ENCODE measurements at places on chromosomes 16 and 17.

- DNase-seq = no peak
These were observed 173.3 kb downstream of the PMP22 start for GRCh38 chr17:15091825-15092224.

DNA sequence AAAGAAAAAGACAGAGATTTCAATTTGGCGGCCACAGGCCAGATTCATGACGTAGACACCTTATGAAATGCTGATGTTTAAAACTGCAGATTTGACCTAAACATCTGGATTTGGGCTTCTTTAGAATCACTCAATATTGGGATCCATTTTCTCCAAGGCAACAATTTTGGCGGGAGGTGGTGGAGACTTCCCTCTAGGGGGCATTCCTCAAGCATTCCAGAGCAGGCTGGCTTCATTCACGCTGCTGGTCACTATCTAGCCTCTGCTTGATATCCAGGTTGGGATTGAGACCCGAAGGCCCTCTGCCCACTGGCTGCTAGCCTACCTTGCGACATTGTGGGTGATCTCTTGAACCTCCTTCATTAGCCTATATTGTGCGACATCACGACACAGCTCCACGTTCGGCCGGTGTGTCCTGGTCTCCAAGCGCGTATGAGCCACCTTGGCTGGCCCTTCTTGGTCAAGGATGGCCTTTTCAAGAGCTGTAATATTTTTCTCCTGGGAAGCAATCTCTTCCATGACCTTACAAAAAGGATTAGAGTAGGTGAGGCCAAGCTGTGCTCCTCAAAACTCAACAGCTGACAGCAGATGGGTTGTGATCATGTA lies 24.5 kb downstream of the FBXO39 start:
- no peak for DNase-seq

DNA sequence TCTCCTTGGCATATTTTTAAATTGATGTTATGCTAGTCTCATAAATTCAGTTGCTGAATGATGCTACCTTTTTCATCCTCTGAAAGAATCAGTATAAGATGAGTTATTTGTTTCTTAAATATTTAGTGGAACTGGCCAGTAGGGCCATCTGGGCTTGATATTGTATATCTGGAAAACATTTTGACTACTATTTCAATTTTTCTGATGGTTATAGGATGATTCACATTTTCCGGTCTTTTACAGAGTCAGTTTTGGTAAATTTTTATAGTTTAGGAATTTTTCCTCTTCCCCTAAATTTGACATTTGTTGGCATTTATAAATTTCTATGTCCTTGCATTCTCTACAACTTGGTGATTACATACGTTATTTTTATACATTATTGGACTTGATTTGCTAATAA lies 296.3 kb upstream of the AXIN2 start:
- no peak for DNase-seq

DNA sequence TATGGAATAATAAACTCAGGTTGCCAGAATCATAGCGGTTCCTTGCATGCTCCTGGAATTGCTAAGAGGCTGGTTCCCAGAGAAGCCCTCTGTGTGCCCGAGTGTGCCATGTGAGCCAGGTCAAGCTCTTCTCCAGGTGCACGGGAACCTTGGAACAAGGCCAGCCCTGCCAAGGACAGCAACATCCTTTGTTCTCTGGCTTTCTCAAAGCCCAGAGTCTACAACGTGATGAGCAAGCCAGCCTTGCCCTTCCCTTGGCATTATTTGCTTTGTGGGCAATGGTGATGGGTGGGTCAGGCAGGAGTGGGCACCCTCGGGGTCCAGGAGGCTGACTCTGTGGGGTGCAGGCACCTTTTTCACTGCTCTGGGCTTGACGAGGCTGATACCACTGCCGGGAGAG lies 14.2 kb upstream of the SEC14L1 start:
- DNase-seq = no peak

DNA sequence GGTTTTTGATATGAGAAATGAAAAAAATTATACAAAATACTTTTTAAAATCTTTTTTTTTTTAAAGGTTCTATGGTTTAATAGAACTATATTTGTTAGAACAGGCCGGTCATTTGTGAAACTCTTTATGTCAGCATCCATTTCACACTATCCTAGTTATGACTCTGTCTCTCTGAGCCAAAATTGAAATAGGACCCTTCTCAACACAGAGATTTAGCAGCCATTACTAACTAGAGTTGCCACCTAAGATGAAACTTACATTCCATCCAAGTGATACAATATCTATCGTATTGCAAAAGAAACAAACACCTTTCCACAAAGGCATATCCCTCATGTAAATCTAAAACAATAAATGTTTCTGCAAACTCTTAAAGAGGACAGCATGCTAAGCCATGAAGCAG lies 249.8 kb downstream of the CDH11 start:
- no peak for DNase-seq

DNA sequence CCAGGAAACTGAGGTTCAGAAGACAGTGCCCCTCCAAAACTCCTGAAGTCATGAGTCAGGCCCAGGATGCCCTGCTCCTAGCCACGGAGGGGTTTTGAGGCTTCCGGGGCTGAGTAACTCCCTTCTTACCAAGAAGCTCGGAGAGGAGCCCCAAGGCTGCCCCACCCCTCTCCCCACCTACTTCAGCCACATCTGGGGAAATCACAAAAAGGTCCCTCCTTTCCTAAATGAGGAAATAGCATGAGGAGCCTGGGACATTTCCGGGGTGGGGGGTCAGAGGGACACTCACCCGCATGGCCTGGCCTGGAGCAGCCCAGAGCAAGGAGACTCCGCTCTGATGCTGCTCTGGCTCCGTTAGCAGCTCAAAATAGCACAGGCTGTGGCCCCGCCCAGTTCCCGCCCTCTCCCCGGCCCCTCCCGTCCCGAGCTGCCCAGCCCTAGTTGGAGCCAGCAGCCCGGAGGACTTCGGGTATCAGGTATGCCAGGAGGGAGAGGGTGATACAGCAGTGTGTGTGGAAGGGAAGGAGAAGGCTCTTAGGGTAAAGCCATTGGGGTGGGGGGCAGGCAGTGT lies 40.1 kb downstream of the MYO18A start:
- DNase-seq = no peak

- no peak for DNase-seq
These were observed 339.4 kb downstream of the CDH11 start for GRCh38 chr16:64782484-64782883.

- no peak for DNase-seq
These were observed 273.4 kb upstream of the TNRC6C start for GRCh38 chr17:77684803-77685798.

- no peak for DNase-seq
These were observed 18.7 kb downstream of the LRRC75A start for GRCh38 chr17:16473044-16474011.

- no peak for DNase-seq
These were observed 13.7 kb upstream of the CXCL16 start for GRCh38 chr17:4753392-4753791.

DNA sequence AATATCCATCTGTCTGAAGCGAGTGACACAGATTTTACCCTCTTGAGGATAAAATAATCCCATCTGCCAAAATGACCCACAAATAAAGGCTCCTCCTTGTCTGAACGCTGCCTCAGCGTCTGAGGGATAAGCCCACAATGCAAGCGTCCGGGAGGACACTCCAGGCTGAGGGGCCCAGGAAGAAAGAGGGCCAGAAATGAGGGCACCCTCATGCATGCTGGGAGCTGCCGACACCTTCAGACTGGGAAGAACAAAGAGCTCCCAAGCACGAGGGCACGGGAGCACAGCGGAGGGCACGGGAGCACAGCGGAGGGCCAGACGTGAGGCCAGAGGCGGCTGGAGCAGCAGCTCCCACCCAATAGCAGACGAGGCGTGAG lies 126.9 kb downstream of the ZNF778 start:
- DNase-seq = no peak

DNA sequence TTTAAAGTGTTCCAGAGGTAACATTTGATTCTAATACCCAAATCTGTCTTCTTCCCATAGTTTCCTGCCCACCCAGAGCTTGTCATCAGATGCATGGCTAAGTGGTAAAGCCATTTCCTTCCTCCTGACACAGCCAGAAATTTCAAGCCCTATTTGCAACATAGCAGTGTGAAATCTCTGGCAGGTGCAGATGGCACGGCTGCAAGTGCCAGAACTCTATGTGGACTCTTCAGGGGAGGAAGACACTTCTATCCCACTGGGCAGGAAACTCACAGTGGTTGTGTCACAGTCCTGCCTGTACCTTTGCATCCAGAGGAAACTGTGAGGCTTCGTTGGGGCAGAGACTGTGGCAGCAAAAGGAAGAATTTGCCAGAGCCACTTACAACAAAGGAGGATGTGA lies 13.2 kb downstream of the DYNLRB2 start:
- no peak for DNase-seq
